ENCODE measurements at places on chromosomes 4 and X. TPM values are rescaled to one million over a fixed set of nuclear protein-coding genes. Genes with fewer than 3 reads are reported as not detected.

Gene KCTD8
- 3.5 TPM for polyA plus RNA-seq

GRCh38 chrX:134240209-134240608, 3.2 kb downstream of the CCDC160 start:
- DNase-seq: no peak

Gene DCAF12L2
- not detected for polyA plus RNA-seq

DNA sequence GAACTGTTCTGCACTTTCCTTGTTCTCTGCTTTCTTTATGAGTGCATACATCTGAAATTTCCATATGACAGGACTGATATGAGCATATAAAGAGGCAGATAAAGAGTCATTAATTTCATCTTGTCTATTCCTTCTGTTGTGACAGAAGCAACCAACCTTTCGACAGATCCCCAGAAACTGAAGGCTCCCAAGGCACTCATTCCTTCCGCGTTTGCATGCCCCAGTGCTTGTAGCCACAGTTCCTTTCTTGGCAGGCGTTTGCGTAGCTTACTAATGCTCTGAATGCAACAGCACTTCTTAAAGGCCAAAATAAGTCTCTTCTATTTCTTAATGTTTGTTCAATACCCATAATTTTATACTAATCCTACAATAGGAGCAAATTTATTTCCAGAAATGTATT, 94.0 kb upstream of the TBL1X start:
- DNase-seq: no peak

DNA sequence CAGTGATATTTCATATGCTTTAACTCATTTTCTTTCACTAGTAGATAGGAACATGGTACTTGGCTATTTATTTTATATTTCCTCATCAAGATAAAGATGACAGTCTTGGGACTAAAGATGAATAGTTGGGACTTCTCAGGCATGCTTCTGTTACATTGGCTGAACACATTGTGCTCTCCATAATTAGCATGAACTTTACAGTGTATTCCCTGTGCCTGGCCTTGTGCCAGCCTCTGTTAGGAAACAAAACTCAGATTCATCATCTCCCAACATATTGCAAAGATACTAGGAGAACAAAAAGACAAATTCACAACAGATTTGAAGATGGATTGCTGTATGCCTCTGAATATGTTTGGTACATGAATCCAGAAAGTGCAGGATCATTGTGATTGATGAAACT, 26.4 kb downstream of the GRIA2 start:
- no peak for DNase-seq

- DNase-seq: no peak
These were observed 234.3 kb upstream of the HHIP start for GRCh38 chr4:144411700-144412099.

Gene XAGE2
- polyA plus RNA-seq: not detected

GRCh38 chrX:150226223-150226965, 136.7 kb upstream of the MAMLD1 start:
- DNase-seq: no peak

GRCh38 chrX:17373337-17373736, 1.7 kb upstream of the NHS start:
- no peak for DNase-seq

Gene CFP
- 1.1 TPM for polyA plus RNA-seq

DNA sequence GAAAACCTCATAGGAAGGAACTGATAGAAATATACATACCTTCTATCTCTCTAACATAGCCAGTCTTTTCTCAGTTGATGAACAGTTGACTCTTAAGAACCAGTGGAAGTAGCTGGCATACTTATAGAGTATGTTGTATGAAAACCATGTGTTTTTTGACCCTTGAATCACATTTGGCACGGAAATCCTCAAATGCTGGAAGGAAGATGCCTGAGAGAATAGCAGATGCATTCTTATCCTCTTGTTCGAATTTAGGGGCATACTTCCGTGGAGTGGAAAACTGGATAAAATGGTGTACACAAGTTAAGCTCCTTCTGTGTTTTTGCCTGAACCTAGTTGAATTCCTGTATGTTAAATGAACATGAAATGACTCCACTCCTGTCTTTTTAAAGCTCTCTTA, 145.5 kb downstream of the PCDH7 start:
- no peak for DNase-seq

Gene CPLX1
- 89.5 TPM for polyA plus RNA-seq

Measured in brain (organoid and tissue), 16 donors.